ENCODE measurements at places on chromosomes 4 and X.

DNA sequence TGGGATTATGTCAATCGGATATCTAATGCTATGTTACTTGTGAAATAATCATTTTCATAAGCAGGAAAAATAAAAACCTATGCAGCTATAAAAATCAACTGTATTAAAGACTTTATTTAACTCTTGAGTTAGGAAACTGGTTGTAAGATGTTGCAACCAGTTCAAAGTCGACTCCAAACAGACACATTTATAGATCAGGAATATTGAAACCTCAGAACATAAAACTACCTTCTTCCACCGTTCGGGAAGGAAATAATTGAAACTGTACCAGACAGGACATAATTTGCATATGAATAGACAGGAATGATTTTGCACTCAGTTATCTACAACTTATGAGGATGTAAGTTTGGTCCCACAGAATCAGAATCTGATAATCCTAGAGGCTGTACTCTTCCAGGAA lies 181.8 kb upstream of the STS start:
- DNase-seq: no peak

DNA sequence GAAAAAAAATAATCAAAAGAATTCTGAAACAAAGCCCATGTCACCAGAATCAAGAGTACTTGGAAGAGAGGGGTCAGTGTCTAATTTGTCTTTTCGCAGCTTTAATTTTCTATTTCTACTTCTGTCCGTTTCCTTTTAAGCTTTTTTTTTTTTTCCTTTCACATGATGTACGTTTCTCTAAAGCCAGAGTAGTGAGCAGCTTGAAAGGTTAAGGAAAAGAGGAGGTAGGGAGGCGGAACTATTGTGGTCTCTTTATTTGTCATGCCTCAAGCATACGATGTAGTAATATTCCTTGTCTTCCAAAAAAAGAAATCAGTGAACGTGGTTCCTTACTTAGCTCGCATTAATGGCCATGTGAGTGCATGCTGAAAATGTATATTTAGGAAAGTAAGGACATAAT lies 311.5 kb downstream of the TENM3 start:
- DNase-seq: no peak

DNA sequence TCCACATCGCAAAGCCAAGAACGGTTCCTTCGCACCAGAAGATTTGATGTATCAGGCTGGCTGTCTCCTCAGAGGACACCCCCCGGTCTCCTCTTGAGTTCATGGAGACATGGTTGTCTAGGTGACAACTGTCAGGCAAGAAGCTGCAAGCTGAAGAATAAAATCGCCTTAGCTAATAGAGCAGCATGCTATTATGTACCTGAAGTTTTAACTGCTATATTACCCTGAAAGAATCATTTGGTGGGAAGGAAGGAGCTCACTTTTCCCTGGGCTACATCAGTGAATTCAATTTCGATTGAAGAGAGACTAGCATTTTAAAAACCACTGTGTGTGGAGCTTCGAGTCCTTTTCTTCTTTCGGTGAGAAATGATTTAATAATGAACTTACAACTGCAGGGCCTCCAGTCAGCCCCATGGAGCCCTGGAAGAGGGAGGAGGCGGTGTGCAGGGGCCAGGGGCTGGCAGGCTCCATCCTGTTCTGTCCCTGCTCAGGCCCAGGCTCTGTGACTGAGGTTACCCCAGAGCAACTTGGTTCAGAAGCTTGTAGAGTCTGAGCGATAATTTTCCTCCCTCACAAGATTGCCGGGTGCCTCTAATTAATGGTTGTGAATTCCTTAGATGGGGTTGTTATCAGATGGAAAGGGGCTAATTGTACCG lies 191.3 kb downstream of the MID1IP1 start:
- no peak for DNase-seq

- DNase-seq: no peak
Observed at GRCh38 chrX:13778916-13779315, 38.0 kb downstream of the GPM6B start.

GRCh38 chrX:129632443-129632842 lies 22.3 kb downstream of the APLN start:
- no peak for DNase-seq
